ENCODE measurements at places on chromosomes 4 and X.

DNA sequence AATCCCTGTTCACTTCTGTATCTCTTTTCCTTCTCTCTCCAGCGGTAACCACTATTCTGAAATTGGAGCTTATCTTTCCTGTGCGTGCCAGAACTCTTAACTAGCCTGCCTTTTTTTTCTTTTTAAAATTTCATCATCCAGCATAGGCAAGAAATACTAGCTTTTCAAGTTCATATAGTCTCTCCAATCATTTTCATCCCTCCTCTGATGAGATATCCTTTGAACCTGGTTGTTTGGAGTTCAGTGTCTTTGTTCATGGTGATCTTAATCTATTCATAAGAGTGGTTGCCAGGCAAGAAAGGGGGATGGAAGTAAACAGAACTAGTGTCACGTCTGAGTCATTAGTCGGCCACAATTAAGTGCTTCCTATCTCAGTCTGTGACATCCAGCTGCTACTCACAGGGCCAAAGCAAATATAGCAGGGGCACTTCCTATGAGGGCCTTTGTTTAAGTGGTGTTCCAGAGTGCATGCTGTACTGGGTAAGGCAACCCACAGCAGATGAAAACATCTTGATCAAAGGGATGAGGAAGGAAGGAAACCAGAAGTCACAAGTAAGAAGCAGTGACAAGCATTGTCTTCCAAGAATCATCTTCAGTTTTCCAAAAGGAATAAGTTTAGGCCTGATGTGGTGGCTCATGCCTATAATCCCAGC is 56.4 kb upstream of the XIAP start:
- no peak for DNase-seq

GRCh38 chr4:140153419-140153717 is 616 bp downstream of the MAML3 start:
- no peak for DNase-seq

DNA sequence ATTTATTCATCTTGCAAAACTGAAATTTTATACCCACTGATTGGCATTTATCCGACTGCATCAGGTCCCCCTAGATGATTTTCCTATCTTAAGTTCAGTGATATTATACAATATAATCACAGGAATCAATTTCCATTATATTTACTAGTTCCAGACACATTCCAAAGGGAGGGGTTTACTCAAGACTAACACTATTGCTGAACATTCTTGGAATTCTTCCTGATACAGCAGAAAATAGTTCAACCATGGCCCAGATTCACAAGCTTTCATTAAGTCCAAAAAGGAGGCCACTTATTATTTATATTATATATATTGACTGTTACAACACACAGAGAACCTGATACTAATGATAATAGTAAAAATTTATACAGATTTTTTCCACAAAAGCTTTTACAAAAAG is 2353.6 kb downstream of the PCDH7 start:
- DNase-seq = no peak

DNA sequence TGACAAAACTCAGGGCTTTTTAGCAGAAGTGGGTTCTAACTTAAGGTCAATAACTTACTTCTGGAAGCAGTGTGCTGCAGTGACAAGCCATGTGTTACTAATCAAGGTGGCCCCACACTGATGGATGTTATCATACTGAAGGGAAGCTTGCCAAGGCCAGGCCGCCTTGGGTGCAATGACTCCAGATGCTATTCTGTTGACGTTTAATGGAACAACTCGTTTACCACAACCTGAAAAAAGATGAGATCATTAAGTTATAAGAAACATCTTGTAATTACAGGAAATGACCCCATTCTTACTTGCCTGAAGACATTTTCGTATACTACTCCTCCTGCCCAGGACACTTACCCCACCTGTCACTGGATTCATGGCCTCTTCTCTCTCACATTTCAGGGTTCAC is 38.9 kb upstream of the TMPRSS11D start:
- no peak for DNase-seq

DNA sequence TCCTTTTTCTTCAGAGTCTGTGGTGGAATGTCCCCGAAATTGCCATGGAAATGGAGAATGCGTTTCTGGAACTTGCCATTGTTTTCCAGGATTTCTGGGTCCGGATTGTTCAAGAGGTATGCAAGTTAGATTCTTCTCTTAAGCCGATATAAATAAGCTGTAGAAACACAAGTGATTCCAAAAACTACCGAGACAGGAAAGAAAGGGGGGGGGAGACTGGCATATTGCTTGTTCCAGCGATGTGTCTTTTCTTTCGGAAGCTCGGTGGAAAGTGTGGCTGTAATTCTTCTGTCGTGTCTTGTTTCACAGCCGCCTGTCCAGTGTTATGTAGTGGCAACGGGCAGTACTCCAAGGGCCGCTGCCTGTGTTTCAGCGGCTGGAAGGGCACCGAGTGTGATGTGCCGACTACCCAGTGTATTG is 236.9 kb downstream of the DCTD start:
- DNase-seq = peak; percentile 32

DNA sequence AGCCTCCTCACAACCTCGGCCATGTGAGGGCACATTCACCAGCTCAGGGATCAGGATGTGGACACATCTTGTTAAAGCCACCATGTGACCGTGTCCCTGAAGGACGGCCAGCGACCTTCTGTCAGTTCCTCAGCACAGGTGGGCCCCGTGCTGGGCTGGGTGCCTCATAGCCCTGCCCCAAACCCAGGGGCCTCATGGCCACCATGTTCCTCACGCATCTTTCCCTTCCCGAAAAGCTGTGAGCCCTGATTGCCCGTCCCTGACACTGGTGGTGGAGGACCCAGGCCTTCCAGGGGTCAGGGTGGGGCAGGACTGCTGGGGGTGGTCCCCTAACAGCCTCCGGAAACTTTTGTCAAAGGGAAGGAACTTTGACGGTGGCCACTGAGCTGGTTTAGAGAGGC is 60.1 kb upstream of the ADRA2C start:
- DNase-seq = no peak

- no peak for DNase-seq
These were observed 24.5 kb upstream of the VEGFC start for GRCh38 chr4:176817204-176817603.

DNA sequence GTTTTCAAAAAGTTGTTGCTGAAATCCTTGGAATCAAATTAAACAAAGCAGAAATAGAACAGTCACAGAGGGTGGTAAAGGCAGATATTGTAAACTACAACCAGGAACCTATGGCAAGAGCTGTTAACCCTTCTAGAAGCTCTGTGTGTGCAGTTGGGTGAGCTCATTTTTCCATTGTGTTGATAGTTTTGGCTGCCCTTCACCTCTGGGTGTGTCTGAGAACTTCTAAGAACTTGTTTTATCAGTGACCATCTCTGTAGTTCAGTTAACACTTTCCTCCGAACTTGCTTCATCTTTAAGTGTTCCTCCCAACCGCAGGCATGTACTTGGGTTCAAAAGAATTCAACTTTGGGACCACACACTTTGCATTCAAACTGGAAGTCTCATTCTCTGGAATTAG is 32.7 kb downstream of the RBMX start:
- DNase-seq = no peak

DNA sequence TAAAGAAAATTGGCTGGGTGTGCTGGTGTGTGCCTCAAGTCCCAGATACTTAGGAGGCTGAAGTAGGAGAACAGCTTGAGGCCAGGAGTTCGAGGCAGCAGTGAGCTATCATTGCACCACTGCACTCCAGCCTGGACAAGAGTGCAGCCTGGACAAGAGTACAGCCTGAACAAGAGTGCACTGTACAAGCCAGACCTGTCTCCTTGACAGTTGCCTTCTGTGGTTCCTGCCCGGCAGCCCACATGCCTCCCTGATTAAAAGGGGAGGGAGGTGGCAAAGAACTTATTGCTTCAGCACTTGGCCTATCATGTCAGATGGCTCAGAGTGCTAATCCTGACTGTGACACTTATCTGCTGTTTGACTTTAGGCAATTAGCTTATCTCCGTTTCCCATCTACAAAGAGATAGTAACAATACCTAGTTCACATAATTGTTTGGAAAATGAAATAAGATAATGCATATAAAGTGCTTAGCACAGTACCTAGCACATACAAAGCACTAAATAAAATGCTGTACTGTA is 249.1 kb downstream of the DCLK2 start:
- no peak for DNase-seq

DNA sequence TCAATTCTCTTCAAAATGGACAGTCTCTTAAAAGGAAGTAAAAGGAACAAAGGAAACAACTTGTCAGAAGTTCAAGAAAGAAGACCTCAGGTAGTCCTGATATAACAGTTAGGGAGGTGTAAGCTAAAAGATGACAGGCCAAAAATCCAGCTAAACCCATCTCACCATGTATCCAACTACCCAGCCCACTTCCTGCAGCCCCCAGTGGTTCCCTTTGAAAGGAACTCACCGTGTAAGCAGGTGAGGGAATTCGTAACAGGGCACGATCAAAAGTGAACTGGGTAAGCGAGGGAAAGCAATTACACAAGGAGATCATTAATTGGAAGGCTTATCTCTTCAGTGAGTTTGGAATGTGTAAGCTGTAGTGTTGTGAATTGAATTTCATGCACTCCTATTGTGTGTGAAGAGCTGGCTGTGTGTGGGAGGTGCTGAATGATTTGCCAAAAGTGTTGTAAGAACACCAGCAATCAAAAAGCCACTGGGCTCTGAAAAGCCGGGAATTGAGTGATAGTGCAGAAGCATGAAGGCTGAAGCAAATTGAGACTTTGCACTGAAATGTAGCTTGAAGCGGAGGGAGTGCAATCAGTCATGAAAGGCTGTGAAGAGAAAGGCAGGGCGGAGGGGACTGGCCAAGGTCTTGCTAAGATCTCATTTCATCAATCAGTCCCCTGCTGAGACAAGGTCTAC is 914.2 kb upstream of the LCORL start:
- DNase-seq = no peak

- no peak for DNase-seq
These were observed 191.9 kb downstream of the PPP1R2C start for GRCh38 chrX:42585842-42586621.

- no peak for DNase-seq
These were observed 39.1 kb downstream of the MTNR1A start for GRCh38 chr4:186516287-186516686.

GRCh38 chrX:96997196-96997595 is 113.5 kb downstream of the RPA4 start:
- DNase-seq = no peak

- DNase-seq = no peak
These were observed 42.5 kb downstream of the TMEM164 start for GRCh38 chrX:110045421-110045820.

- no peak for DNase-seq
These were observed 10.9 kb downstream of the SH3D19 start for GRCh38 chr4:151314479-151314878.
